Smooth muscle cell of the pulmonary artery (primary cell): ENCODE measurements at places on chromosomes 12 and 14. TPM values are rescaled to one million over a fixed set of nuclear protein-coding genes. Genes with fewer than 3 reads are reported as not detected.

NFE2 gene
- 0.07 and 0.10 TPM in 2 replicates for total RNA-seq

CCDC184 gene
- 1.9 and 2.2 TPM in 2 replicates for total RNA-seq

PLEKHD1 gene
- under 0.01 and 0.07 TPM in 2 replicates for total RNA-seq

FERMT2 gene
- total RNA-seq: 153 and 174 TPM in 2 replicates

KRT1 gene
- not detected in 2 replicates for total RNA-seq

APOF gene
- not detected in 2 replicates for total RNA-seq

CCDC88C gene
- 0.10 and 0.26 TPM in 2 replicates for total RNA-seq

ZBTB39 gene
- 4.5 and 5.9 TPM in 2 replicates for total RNA-seq

DEGS2 gene
- 0.07 and 0.26 TPM in 2 replicates for total RNA-seq

CD4 gene
- 0.26 and 13.2 TPM in 2 replicates for total RNA-seq

GDF3 gene
- not detected in 2 replicates for total RNA-seq
